RPMI8226 (cell line): ENCODE measurements at places on chromosomes 1 and 21.

GRCh38 chr21:39022863-39023693, 160.2 kb downstream of the PSMG1 start:
- DNase-seq, result no peak

- DNase-seq, result peak; percentile 49
Measured at GRCh38 chr1:19825298-19825697, 10.2 kb upstream of the RNF186 start.

DNA sequence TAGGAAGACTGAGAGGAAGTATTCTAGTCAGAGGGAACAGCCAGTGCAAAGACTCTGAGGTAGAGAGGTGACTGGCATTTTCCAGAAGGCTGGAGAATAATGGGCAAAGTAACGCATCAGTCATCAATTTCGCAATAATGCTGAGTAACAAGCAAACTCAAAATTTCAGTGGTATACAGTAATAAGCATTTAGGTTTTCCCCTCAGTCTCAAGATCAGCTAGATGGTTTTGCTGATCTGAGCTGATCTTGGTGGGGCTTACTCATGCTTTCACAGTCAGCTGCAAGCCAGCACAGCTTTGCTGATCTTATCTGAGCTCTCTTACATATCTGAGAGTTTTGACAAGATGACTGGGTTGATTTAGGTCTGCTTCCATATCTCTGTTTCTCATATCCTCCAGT, 108.7 kb downstream of the TSEN15 start:
- DNase-seq, result no peak

DNA sequence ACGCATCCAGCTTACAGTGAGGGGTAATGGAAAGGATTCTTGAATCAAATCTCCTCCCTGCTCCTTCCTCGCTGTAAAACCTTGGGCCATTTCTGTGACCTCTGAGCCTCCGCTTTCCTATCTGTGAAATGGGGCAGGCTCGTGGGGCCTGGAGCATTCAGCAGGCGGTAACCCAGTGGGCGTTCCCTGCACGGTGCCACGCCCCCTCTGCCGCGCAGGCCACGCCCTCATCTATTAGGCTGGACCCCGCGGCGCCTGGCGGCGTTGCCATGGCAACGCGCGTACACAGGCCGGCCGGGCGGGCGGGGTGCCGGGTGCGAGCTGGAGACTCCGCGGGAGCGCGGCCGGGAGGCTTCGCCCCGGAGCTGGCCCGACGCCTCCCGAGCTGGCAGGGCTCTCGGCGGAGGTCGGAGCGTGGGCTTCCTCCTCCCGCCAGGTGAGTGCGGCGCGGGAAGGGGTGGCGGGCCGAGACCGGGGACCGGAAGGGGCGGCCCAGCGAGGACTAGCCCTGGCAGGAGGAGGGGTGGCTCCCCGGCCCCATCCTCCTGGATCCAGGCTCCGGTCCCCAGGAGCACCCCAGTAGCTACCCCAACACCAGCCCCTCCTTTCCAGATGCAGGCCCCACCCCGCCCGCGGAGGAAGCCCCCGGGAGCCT, at the start of gene FHAD1:
FHAD1 (plus strand) TSS at position 264 of the 655 bp plus-strand sequence. CDS start 4,562 bp downstream, outside the sequence.
- peak; percentile 55 for DNase-seq

- DNase-seq, result no peak
Measured at GRCh38 chr1:117143871-117144270, 22.3 kb upstream of the TRIM45 start.

DNA sequence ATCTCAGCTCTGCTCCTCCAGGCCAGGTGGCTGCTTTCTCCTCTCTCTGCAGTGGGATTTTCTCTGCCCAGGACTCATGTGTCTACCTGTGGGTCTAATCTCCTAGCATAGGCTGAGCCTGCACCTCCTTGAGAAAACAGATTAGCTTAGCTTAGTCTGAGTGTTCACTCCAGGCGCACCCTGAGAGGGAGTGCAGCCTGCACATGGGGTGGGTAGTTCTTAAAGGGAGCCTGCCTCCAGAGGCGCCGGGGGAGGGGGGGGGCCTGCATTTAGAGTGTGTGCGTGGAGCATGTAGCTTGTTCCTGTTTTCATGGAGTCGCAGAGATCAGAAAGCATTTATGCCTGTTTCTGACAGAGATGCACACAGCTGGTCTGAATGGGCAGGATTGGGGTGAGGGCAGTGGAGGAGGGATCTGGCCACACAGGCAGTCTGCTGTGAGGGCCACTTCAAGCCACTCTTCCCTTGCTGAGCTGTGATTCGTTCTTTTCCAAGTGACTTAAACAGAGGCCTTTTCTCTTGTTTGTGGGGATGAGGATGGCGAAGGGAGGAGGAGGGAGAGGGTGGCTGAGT, 45.2 kb downstream of the GALNT2 start:
- DNase-seq, result peak; percentile 75
